ENCODE measurements at places on chromosomes 1 and 21. TPM values are rescaled to one million over a fixed set of nuclear protein-coding genes. Genes with fewer than 3 reads are reported as not detected.
A peak's percentile ranks its signal among the peaks of the same experiment; 100 is the strongest.

GRCh38 chr1:214895011-214895600, 187.4 kb upstream of the KCNK2 start:
- DNase-seq: no peak
- no peaks in the 10 kb centered on the region for H3K36me3 ChIP-seq
- no peaks in the 10 kb centered on the region for H3K27me3 ChIP-seq
- no peaks in the 10 kb centered on the region for H3K4me1 ChIP-seq

DNA sequence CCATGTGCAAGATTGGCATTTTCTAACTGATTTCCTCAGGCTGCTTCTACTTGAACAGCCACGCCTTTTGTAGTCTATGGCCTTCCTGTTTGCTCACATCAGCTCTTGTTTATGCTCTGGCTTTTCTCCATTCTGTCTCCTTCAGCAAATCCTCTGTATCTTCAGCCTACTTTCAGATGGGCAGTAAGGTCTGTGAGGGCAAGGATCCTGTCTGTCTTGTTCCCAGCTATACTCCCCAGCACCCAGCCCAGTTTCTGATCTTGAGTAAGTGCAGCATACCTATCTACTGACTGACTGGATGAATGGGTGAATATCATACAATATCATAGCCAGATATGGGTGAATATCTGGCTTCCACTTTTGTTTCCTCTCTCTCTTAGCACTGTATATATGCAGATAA, 438.1 kb downstream of the LMO4 start:
- H3K27ac ChIP-seq: no peak overlapping the region
- H3K27me3 ChIP-seq: no peaks in the 10 kb centered on the region
- no peak for DNase-seq
- H3K4me1 ChIP-seq: no peaks in the 10 kb centered on the region

DNA sequence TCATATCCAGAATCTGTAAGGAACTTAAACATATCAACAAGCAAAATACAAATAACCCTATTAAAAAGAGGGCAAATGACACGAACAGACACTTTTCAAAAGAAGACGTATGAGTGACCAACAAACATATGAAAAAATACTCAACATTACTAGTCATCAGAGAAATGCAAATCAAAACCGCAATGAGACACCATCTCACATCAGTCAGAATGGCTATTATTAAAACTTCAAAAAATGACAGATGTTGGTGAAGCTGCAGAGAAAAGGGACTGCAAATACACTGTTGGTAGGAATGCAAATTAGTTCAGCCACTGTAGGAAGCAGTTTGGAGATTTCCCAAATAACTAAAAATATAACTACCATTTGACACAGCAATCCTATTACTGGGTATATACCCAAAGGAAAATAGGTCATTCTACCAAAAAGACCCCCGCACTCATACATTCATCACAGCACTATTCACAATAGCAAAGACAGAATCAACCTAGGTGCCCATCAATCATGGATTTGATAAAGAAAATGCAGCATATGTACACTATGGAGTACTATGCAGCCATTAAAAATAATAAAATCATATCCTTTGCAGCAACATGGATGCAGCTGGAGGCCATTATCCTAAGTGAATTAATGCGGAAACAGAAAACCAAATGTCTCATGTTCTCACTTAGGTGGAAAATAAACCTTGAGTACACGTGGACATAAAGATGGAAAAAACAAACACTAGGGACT, 230.1 kb upstream of the RAB4A start:
- no peaks in the 10 kb centered on the region for H3K36me3 ChIP-seq
- no peaks in the 10 kb centered on the region for H3K4me1 ChIP-seq
- no peak overlapping the region for H3K4me3 ChIP-seq
- H3K27ac ChIP-seq: no peak overlapping the region
- no peak for DNase-seq
- H3K27me3 ChIP-seq: peaks cover 2% of the 10 kb centered on the region

GRCh38 chr1:233277637-233278606, 17.6 kb downstream of the PCNX2 start:
- H3K4me3 ChIP-seq: no peak overlapping the region
- no peaks in the 10 kb centered on the region for H3K27me3 ChIP-seq
- no peak overlapping the region for H3K27ac ChIP-seq
- H3K4me1 ChIP-seq: no peaks in the 10 kb centered on the region
- H3K36me3 ChIP-seq: no peaks in the 10 kb centered on the region
- no peak for DNase-seq

DNA sequence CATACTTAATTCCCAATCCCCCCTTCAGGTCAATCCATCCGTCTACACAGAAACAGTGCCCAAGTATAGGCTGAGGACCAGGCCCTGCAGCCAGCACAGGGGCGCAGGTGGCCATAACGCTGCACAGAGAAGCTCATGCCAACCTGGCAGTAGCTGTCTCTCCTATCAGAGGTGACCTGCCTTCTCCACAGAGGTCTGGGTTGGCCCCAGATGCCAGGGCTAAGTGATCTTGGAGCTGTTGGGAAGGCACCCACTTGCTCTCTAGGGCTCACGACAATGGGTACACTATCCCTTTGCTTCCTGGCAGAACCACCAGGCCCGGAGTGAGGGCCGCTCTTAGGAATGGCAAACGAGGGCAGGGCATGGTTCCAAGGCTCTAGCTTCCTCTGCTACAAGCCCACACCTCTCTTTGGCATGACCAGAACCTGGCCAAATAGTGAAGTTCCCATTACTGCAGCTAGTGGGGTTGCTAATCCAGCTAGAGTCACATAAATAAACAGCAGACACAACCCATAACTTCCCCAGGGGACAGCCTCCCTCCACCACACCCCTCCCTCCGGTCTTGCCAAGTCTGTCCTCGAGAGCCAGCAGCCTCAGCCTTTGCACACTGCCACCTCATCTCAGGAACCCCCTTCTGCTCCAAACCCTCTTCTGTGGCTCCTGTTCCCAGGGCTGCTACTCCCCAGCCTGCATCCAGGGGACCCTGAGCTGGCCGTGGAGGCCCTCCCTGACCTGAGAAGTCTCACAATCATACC, 113.0 kb downstream of the GLIS1 start:
- H3K4me3 ChIP-seq: no peak overlapping the region
- no peak for DNase-seq
- H3K27me3 ChIP-seq: peaks cover 42% of the 10 kb centered on the region
- no peaks in the 10 kb centered on the region for H3K4me1 ChIP-seq

GRCh38 chr1:37926038-37926924, 20.6 kb downstream of the INPP5B start:
- no peaks in the 10 kb centered on the region for H3K27me3 ChIP-seq
- peaks cover 57% of the 10 kb centered on the region for H3K4me1 ChIP-seq
- H3K36me3 ChIP-seq: peaks cover 8% of the 10 kb centered on the region
- no peak for DNase-seq
- no peak overlapping the region for H3K4me3 ChIP-seq

- no peak overlapping the region for H3K4me3 ChIP-seq
- no peak for DNase-seq
- H3K27ac ChIP-seq: no peak overlapping the region
- H3K27me3 ChIP-seq: peaks cover 4% of the 10 kb centered on the region
- H3K4me1 ChIP-seq: no peaks in the 10 kb centered on the region
- no peaks in the 10 kb centered on the region for H3K36me3 ChIP-seq
Measured at GRCh38 chr1:183609313-183609712, 19.1 kb upstream of the NCF2 start.

DNA sequence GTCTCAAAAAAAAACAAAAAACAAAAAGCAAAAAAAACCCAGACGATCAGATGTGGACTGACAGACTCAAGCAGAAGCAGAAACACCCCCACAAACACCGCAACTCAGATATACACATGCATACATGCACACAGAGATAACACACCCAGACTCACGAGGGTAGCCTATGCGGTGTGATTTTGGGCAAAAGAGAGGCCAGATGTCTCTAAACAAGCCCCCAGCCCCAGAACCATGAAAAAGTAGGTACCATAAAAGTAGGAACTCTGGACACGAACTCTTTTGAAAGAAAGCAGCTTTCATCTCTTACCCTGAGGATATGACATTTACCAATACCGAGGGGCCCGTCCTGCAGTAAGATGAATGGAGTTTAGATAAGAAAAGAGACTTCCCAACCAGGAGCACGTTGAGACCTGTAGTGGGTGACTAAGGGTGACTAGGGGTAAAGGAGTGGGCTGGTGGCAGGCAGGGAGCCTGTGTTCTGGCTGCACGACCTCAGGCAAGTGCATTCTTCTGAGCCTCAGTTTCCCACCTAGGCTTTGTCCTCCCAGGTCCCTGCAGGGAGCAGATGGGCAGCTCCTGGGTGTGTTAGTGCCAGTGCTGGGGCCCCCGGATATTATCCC, 1.5 kb upstream of the TINAGL1 start:
- H3K4me1 ChIP-seq: peaks cover 22% of the 10 kb centered on the region
- H3K4me3 ChIP-seq: no peak overlapping the region

DNA sequence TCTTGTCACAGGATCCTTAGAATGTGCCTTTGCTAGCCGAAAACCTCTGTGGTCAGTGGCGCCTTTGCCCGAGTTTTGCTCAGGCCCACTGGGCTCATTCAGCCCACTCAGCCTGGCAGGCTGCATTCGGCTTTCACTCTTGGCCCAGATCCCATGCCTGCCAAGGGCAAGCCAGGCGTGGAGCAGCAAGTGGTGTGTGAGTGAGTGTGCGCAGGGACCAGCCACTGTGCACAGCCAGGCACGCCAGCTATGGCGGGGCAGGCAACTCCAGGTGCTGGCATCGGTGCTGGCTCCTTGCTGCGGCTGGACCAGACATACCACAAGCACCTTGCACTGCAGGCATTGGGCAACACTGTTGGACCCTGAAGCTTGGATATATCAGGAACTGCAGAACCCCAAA, 1145.1 kb upstream of the NCAM2 start:
- H3K4me3 ChIP-seq: no peak overlapping the region
- H3K27ac ChIP-seq: no peak overlapping the region
- no peaks in the 10 kb centered on the region for H3K36me3 ChIP-seq
- no peaks in the 10 kb centered on the region for H3K27me3 ChIP-seq

GRCh38 chr1:38527373-38527966, 332.1 kb downstream of the RRAGC start:
- peaks cover 32% of the 10 kb centered on the region for H3K4me1 ChIP-seq
- no peak overlapping the region for H3K4me3 ChIP-seq
- H3K27ac ChIP-seq: peak overlapping the region; percentile 52
- H3K36me3 ChIP-seq: no peaks in the 10 kb centered on the region

DNA sequence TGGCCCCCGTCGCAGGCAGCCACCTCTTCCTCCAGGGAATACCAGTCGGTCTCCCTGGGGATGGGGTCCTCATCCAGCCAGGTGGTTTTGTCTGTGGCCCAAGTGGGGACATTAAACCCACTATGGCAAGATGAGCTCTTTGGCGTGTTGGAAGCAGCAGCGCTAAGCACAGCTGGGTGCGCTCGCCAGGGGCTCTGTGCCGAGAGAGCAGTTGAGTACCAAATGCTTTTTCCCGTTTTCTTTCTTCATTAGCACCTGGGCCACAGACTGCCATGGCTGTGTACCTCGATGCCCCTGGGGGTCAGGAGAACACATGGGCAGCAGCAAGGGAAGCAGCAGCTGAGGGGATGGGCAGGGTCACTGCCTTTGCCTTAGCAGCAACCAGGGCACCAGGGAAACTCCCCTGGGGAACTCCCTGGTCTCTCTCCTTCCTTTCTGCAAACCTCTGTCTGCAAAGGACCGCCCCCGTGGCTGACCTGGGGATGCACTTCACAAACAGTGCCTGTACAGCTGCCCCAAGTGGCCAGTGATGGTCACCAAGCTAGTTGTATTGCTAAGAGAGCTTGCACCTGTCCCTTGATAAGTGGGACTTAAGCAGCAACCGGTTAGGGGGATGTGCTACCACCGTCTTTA, 31.1 kb downstream of the EDARADD start:
- H3K27ac ChIP-seq: no peak overlapping the region
- no peak overlapping the region for H3K4me3 ChIP-seq
- peaks cover 13% of the 10 kb centered on the region for H3K36me3 ChIP-seq
- H3K4me1 ChIP-seq: peaks cover 11% of the 10 kb centered on the region

- no peak overlapping the region for H3K27ac ChIP-seq
- H3K4me1 ChIP-seq: no peaks in the 10 kb centered on the region
- H3K27me3 ChIP-seq: peaks cover 28% of the 10 kb centered on the region
- no peak for DNase-seq
Measured at GRCh38 chr1:171654201-171654941, 1.9 kb upstream of the MYOC start.

DNA sequence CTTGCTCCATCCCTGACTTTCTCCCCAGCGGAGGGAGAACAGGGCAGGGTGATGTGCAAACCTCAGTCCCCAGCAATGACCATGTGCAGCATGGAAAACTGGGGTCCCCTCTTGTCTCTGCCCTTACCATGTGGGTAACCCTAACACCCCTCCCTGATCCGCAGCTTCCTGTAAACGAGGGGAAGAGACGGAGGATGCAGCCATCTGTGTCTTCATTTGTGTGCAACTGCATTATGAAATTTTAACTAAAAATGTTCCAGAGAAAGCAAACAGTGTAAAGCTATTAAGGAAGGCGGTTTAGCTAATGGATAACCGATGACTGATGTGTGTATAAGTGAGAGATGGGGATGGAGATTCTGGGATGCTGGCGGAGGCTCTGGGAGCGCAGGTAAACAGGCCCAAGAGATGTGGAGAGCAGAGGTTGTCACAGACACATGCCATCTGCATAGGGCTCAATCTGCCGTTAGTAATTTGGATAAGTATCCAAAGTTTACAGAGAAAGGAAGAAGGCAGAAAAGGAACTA, 206.6 kb downstream of the DSCAM start:
- no peaks in the 10 kb centered on the region for H3K4me1 ChIP-seq
- no peak overlapping the region for H3K27ac ChIP-seq
- DNase-seq: no peak
- H3K36me3 ChIP-seq: no peaks in the 10 kb centered on the region
- H3K4me3 ChIP-seq: no peak overlapping the region

- H3K27me3 ChIP-seq: no peaks in the 10 kb centered on the region
- DNase-seq: no peak
Measured at GRCh38 chr1:119626841-119627240, 21.2 kb downstream of the ZNF697 start.

DNA sequence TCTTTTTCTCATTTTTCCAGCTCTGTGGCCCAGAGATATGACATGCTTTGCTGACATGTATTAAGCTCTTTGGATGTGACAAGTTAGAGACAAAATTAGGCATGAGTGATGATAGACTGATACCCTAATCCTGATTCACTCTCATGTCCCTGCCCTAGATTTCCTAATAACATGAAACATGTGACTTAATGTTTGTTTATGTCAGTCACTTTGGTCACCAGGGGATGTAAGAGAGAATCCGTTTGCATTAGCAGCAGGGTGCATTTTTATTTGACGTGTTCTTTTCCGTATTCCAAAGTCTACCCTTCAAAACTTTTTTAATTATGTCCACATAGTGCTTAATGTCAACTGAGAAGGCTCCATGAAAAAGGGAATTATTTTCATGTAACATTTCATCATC, 192.4 kb downstream of the HMCN1 start:
- no peaks in the 10 kb centered on the region for H3K27me3 ChIP-seq
- no peak overlapping the region for H3K27ac ChIP-seq
- DNase-seq: no peak
- H3K4me1 ChIP-seq: no peaks in the 10 kb centered on the region

S100A3 gene
- total RNA-seq: 0.34 TPM

SLC1A7 gene
- total RNA-seq: not detected

LIPI gene
- total RNA-seq: not detected

HLX gene
- 3.0 TPM for total RNA-seq

ST6GALNAC5 gene
- total RNA-seq: not detected

PGLYRP3 gene
- not detected for total RNA-seq

MFAP2 gene
- not detected for total RNA-seq

REN gene
- 1.7 TPM for total RNA-seq
